ENCODE measurements at places on chromosomes 13 and 19.

- no peak for DNase-seq
Observed at GRCh38 chr13:76630629-76631230, 255.5 kb downstream of the KCTD12 start.

DNA sequence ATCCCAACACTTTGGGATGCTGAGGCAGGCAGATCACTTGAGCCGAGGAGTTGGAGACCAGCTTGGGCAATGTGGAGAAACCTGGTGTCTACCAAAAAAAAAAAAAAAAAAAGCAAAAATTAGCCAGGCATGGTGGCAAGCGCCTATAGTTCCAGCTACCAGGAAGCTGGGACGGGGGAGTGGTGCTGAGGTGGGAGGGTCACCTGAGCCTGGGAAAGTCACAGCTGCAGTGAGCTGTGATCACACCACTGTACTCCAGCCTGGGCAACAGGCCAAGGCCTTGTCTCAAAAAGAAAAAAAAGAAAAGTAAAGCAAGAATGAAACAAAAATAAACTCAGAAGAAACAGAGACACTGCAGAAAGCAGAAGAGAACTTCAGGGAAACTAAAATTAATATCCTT lies 31.6 kb downstream of the MTRF1 start:
- DNase-seq = no peak

GRCh38 chr13:39401046-39401705 lies 201.8 kb downstream of the LHFPL6 start:
- DNase-seq = no peak

DNA sequence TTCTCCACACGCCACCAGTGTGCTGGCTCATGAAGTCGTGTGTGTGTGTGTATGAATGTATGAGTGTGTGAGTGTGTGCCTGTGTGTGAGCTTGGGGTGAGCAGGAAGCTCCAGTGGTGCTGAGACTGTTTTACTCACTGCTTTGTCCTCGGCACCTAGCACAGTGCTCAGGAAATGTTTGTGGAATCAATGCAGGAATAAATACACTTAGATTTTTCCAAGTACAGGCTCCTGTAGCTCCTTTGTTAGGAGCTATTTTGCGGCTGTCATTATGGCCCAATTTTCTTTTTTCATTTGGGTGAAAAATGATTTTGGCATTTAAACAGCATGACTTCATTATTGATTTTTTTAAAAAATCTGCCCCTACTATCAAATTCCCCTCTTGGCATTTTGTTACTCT lies 193.5 kb upstream of the KL start:
- no peak for DNase-seq

DNA sequence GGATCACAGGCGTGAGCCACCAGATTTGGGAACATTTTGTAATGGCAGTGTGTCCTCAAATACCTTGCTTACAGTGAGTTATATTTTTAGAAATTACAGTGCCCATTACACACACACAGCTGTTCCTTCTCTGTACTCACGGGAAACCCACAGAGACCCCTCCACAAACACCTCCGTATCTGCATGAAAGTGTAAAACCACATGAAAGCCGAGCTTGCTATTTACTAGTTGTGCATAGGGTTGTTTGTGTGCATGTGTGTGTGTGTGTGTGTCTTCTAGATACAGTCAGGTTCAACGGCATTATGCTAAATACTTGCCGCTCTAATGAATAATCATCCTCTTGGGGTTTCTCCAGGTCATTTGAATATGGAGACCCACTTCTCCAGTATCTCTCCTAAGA lies 22.3 kb upstream of the LILRA2 start:
- no peak for DNase-seq

DNA sequence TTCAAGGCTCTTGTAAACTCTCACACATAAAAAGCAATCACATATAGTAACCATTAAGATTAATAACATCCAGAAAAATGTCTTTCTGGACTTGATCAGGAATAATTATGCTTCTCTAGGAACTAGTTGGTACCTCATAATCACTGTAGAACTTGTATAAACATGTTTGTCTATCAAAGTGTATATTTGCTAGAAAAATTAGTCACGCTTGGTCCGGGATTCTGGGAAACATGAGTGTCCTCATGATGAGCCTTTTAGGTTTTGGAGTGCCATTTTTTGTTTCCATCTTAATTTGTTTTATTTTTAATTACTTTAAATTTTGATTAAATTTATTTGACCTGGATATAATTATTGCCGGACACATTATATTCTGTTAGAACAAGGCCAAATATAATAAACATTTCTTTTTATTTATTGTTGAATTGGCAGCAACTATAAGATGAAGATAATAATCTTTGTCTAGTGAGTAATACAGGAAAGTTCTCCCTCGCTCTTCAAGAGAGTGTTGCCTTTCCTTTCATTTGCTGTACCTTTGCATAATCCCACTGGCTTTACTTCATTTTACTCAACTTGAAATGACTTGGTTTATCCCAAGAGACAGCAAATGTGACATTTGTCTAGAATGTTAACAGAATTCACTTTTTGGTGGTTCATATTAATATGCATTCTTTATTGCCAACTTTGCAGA lies 207.0 kb downstream of the NALCN start:
- DNase-seq = no peak

DNA sequence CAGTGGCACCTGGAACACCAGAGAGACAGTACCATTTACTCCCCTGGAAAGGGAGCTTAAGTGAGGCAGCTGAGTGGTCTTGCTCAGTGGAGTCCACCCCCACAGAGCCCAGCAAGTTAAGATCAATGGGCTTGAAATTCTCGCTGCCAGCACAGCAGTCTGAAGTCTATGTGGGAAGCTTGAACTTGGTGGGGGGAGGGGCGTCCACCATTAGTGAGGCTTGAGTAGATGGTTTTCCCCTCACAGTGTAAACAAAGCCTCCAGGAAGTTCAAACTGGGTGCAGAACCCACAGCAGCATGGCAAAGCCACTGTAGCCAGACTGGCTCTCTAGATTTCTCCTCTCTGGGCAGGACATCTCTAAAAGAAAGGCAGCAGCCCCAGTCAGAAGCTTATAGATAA lies 30.3 kb upstream of the CEACAM4 start:
- DNase-seq = no peak

GRCh38 chr13:59441596-59442280 lies 722.0 kb downstream of the DIAPH3 start:
- DNase-seq = no peak

- DNase-seq = no peak
Observed at GRCh38 chr19:4694211-4694987, 24.3 kb upstream of the MYDGF start.

- no peak for DNase-seq
Observed at GRCh38 chr13:74979703-74980102, 502.3 kb downstream of the TBC1D4 start.

DNA sequence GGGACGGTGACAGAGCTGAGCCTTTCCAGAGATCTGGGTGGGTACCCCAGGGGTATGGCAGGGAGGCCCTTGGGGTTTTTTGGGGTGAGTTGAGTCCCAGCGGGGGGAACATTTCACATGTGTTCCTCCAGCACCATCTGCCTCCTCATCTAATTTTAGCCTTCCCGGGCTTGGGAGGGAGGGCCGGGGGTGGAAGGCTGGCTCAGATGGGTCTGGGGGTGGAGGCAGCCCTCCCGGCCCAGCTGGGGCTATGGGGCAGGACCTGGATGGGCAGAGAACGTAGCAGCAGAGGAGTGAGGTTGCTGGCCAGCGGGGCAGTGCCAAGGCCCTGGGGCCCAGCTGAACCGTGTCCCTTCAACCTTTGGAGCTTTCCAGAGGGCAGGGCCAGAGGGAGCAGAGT lies 23.5 kb downstream of the ADGRL1 start:
- DNase-seq = no peak
